ENCODE measurements at places on chromosomes 1 and 21.

DNA sequence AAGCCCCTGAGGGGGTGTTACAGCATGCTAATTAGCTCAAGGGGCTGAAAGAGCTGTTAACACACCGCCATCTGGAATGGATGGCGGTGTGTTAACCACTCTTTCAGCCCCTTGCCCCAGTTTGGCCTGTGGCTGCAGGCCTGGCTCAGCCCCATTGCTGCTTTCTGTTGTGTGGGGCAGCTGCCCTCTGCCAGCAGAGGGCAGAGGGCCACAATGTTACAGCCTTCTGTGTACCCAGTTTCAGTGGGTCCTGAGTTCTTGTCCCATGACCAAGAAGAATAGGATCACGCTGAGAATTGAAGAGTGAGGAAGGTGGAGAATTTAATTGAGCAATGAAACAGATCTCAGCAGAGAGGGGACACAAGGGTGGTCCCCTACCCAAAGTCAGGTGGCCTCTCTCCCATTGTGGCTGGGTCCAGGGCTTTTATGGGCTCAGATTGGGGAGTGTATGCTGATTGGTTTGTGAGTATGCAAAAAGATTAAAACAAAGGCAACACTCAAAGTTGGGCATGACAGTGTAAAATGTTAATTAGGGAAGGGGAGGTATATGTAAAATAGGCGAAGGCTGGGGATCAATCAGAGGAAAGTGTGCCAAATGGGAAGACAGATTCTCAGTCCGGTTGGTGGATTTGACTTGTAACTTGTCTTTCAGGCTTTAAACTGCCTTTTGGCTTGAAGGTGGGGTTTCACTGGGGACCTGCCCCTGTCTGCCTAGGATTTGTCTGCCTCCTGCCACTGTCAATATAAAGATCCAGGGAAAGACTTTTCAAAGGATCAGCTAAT, 142.2 kb downstream of the RABGAP1L start:
- no peak for DNase-seq

DNA sequence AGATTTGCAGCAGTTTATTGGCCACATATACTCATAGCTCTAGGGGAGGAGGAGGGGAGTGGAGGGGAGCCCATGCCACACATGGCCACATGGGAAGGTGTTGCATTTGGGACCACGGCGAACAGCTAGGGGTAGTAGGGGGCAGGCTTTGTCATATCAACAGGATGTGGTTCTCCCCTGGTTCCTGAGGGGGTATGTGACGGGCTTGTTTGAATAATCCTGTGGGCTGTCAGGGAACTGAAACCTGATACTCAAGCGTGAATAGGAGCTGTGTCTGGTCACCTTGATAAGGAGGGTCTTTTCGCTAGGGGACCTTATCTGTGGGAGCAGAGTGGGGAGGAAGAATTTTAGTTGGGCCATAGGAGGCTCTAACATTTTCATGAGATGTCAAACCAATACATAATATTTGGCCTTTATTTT, 264.7 kb downstream of the CTH start:
- DNase-seq, result no peak

GRCh38 chr1:108819878-108820277, 37.0 kb downstream of the AKNAD1 start:
- DNase-seq, result no peak

GRCh38 chr1:59505596-59506028, 208.7 kb downstream of the FGGY start:
- DNase-seq, result no peak

GRCh38 chr21:42261829-42262200, 42.9 kb downstream of the ABCG1 start:
- no peak for DNase-seq

DNA sequence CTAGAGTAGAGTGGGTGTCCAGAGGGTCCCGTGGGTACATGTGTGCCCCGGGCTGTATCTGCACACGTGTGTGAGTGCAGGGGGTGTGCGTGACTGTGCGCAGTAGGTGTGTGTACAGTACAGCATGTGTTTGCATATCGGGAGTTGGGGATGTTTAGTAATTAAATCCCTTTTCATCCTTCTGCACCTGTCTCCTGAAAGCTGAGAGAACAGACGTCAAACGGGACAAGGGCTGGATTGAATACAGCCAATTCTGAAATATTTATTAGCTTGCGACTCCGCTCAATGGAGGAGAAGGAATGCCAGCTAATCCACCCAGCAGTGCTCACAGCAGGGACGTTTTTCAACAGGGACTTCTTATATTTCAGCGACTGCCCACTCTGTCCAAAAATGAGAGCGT, 44.7 kb upstream of the CASZ1 start:
- no peak for DNase-seq

DNA sequence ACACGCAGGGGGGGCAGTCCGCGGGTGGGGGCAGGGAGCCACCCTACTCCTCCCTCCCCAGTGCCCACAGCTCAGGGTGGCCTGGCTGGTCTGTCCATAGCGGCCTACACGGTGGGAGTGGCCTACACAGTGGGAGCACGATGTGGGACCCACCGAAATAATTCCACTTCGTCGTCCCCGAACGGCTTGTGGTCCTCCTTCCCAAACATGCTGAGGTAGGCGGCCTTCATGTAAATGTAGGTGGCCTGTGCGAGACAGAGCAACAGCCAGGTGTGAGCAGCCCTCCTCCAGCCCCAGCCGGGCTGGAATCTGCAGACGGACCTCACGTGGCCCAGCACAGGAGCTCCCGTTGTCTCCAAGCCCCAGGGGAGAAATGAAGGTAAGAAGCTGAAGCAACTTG, 34.4 kb downstream of the TTC39A start:
- DNase-seq, result peak; percentile 60

- DNase-seq, result no peak
These were observed 11.5 kb downstream of the SLC2A7 start for GRCh38 chr1:9014475-9015375.

- peak; percentile 88 for DNase-seq
These were observed 197.9 kb upstream of the SGIP1 start for GRCh38 chr1:66335859-66336640.

GRCh38 chr1:11676386-11677103, 4.4 kb downstream of the MAD2L2 start:
- DNase-seq, result no peak

DNA sequence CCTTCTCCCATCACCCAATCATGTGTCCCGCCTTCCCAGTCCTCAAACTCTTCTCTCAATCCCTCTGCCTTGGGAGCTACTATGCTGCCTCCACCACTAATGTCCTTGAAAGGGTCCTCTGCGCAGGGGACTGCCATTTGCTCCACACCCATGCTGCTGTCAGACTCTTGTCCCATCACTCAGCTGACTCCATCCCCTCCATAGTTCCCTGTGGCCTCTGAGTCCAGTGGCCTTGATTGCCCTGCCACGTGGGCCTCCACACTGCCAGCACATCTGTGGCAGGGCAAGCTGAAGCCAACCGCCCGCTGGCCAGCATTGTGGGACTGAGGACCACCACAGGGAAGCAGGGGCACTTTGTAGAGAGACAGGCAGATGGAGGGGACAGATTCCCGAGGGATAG, 1.3 kb upstream of the TNNT2 start:
- DNase-seq, result no peak

- no peak for DNase-seq
These were observed 11.3 kb downstream of the GNPAT start for GRCh38 chr1:231252336-231252735.

- peak; percentile 78 for DNase-seq
These were observed 1.5 kb downstream of the KNCN start for GRCh38 chr1:46549697-46550681.

GRCh38 chr1:169879034-169879840, 14.5 kb downstream of the SCYL3 start:
- DNase-seq, result no peak

DNA sequence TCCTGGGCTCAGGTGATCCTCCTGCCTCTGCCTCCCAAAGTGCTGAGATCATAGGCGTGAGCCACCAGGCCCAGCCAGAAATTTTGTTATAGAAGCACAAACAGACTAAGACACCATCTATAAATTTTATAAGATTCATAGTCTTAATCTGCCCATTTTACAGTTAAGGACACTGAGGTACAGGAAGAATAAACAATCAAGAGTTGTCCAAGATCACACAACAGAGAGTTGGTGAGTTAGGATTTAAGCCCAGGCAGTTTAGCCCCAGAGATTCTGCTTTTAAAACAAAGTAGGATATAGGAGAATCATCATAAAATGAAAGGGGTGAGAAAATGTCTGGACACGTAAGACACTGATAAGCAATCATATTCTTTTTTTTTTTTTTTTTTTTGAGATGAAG, 6.8 kb downstream of the TEX46 start:
- DNase-seq, result no peak

DNA sequence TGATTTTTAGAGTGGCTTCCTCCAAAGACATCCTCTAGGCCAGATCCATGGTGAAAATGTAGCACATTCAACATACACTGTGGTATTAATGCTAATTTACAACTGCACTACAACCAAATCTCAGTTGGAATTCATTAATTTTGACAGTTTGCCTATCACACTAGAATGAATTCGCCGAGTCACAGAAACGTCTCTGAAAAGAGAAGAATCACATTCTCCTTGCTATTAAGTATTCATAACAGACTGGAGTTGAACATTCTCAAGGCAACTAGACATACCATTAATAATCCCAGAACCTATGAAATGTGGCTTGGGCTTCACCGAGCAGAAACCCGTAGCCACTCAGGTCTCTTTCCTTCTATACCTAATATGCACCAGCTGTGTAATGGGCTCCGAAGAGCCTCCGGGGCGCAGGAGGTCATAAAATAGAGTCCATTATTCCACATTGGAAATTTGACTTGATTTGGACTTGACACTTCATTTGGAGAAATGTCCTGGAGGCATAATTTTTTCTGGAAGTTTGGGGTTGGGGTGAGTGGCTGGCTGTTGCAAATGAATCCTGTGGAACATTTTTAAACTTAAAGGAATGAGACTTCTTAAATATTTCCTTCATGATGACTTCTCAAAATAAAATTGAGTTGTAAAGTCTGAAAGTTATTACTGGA, 117.1 kb downstream of the DSCAM start:
- no peak for DNase-seq

Data from activated effector memory CD4-positive, alpha-beta T cell treated with anti-CD3 and anti-CD28 coated beads, Interleukin-2, amount 50 U/mL, for 16 hours (primary cell).